ENCODE measurements at places on chromosomes 16 and 17. TPM values are rescaled to one million over a fixed set of nuclear protein-coding genes. Genes with fewer than 3 reads are reported as not detected.

The NPIPA8 gene
- 1.7 TPM for total RNA-seq

The FOXO3B gene
- total RNA-seq, result 3.5 TPM

The KRT23 gene
- 0.30 TPM for total RNA-seq

The PTGES3L gene
- 6.6 TPM for total RNA-seq

The CETP gene
- total RNA-seq, result 1.3 TPM

The TRIM16 gene
- total RNA-seq, result 12.2 TPM

The MINK1 gene
- 97.5 TPM for total RNA-seq

The NOMO2 gene
- 124 TPM for total RNA-seq

The BCAS3 gene
- total RNA-seq, result 47.6 TPM

The FOXJ1 gene
- total RNA-seq, result not detected

The ZNF423 gene
- total RNA-seq, result 12.5 TPM

The CIBAR2 gene
- total RNA-seq, result 0.57 TPM

The TPSD1 gene
- not detected for total RNA-seq

The TMIGD1 gene
- not detected for total RNA-seq

The ZNF747 gene
- 9.1 TPM for total RNA-seq

The NACA2 gene
- total RNA-seq, result not detected

The CCDC144A gene
- total RNA-seq, result 2.5 TPM

The CBFA2T3 gene
- 9.4 TPM for total RNA-seq

The NUFIP2 gene
- total RNA-seq, result 51.3 TPM

The RRAD gene
- 30.1 TPM for total RNA-seq

The FNDC8 gene
- not detected for total RNA-seq

The G6PC1 gene
- not detected for total RNA-seq

The FSCN2 gene
- total RNA-seq, result 3.1 TPM

The TPSB2 gene
- total RNA-seq, result 51.0 TPM

The SDR42E2 gene
- not detected for total RNA-seq

The SOST gene
- 34.3 TPM for total RNA-seq

The KCNH4 gene
- 0.15 TPM for total RNA-seq

The DDX52 gene
- total RNA-seq, result 25.2 TPM

The CPNE2 gene
- 29.4 TPM for total RNA-seq

The GPR139 gene
- not detected for total RNA-seq

The NEK8 gene
- total RNA-seq, result 4.5 TPM

The FN3KRP gene
- 26.7 TPM for total RNA-seq
